Activated CD4-positive, alpha-beta T cell treated with anti-CD3 and anti-CD28 coated beads, Interleukin-2, amount 50 U/mL, for 1 hour (primary cell): ENCODE measurements at places on chromosomes 7 and 10.

- no peak for DNase-seq
These were observed 7.4 kb downstream of the ELFN1 start for GRCh38 chr7:1677206-1678080.

GRCh38 chr10:30502266-30503060 is 68.5 kb downstream of the MAP3K8 start:
- no peak for DNase-seq

- DNase-seq = no peak
These were observed 35.2 kb downstream of the STK17A start for GRCh38 chr7:43618073-43618472.

DNA sequence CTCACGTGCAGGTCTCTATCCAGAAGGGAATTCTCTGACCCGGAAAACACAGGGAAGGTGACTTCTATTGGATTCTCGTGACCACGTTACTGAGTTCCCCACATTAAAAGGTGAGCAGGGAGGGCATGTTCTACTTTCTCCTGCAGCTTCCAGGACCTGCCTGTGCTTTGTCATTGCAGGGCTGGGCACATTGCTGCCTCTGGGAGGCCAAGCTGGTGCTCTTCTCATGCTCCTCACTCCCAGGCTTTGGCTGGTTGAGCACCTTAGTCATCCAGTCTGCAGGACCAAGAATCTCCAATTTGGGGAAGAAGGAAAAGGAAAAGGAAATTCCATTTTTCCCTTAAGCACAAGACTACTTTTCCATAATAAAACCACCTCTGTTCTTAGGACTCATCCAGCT is 86.5 kb upstream of the TMEM72 start:
- no peak for DNase-seq

GRCh38 chr10:89134963-89135362 is 72.2 kb downstream of the CH25H start:
- DNase-seq = no peak

DNA sequence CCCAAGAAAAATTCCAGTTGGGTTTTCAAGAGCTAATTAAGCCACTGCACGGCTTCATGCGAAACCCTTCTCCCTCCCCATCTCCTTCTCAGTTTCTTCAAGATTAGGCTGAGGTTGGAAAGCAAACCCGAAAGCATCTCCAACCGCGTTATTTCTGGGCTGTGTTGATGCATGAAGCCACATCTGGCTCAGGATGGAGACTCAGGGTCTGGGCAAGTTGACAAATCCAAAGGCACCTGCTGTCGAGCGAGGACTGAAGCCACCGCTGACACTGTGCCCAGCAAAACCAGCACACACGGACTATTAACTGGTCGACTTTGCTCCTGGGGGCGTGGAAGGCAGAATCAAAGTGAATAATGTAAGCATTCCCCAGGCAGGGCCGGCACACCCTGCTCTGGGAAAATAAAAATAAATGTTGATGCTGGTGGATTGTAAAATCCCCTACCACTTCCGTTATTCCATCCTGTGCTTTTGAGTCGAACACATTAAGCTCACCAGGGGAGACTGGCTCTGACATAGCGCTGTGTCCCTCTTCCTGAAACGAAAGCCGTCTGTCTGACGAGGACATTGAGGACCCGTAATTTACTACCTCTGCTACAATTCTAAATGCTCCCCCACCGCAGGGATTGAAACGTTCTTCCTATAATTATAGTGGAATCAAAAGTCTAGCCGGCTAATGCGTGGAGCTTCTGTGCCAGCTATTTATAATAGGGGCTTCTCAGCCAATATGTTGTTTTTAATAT is 269.8 kb downstream of the ADARB2 start:
- no peak for DNase-seq

- DNase-seq = no peak
These were observed 73.5 kb downstream of the PRKG1 start for GRCh38 chr10:51147644-51148399.

- DNase-seq = no peak
These were observed 25.0 kb downstream of the LHPP start for GRCh38 chr10:124486635-124487034.

- DNase-seq = no peak
These were observed 4.8 kb upstream of the ADD3 start for GRCh38 chr10:110002801-110003523.

DNA sequence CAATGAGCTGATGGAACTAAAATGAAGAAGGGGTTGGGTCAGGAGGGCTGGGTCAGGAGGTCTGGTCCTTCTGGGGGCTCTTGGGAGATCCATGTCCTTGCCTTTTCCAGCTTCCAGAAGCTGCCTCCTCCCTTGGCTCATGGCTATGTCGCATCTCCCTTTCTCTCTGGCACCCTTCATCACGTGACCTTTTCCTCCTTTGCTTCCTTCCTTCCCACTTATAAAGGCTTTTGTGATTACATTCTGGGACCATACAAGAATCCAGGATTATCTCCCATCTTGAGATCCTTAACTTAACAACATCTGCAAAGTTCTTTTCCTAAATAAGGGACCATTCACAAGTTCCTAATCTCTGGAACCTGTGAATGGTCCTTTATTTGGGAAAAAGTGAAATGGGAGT is 290.2 kb downstream of the GALNT17 start:
- no peak for DNase-seq
